ENCODE measurements at places on chromosomes 16 and 17.

- no peak for DNase-seq
Measured at GRCh38 chr17:1074886-1075605, 78.1 kb downstream of the TIMM22 start.

- DNase-seq: no peak
Measured at GRCh38 chr16:69890892-69891282, 60.2 kb upstream of the CLEC18A start.

DNA sequence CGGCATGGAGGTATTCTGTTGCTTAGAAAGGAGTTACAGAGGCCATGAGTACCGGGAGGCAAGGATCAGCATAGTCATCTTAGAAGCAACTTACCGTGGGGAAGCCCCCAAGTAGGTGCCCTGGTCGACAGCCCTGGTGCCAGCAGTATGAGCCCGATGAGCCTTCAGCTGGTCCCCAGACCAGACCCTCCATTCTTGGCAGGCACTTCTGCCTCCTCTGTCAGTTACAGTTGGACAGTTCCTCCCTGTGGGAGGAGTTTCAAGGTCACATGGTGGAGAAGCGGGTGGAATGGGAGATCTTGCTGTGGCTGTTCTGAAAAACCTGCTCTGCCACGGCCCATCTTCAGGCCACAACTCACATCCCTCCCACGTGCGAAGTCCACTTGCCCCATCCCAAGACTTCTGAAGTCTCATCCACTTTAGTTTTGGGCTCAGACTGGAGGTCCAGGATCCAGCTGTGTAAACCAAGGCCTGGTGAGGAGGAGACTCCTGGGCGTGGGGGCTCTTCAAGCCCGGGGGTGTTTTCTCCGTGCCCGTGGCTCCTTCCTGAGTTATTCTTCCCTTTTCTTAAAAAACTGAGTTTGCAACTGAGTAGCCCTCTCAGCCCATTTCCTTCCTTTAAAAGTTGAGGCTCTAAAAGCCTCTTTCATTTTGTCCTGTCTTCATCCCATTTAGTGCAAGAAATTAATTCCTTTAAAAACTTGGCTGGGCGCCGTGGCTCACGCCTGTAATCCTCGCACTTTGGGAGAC, 133.5 kb downstream of the SEC14L1 start:
- no peak for DNase-seq

- DNase-seq: no peak
Measured at GRCh38 chr16:81676066-81676882, 102.8 kb upstream of the PLCG2 start.

DNA sequence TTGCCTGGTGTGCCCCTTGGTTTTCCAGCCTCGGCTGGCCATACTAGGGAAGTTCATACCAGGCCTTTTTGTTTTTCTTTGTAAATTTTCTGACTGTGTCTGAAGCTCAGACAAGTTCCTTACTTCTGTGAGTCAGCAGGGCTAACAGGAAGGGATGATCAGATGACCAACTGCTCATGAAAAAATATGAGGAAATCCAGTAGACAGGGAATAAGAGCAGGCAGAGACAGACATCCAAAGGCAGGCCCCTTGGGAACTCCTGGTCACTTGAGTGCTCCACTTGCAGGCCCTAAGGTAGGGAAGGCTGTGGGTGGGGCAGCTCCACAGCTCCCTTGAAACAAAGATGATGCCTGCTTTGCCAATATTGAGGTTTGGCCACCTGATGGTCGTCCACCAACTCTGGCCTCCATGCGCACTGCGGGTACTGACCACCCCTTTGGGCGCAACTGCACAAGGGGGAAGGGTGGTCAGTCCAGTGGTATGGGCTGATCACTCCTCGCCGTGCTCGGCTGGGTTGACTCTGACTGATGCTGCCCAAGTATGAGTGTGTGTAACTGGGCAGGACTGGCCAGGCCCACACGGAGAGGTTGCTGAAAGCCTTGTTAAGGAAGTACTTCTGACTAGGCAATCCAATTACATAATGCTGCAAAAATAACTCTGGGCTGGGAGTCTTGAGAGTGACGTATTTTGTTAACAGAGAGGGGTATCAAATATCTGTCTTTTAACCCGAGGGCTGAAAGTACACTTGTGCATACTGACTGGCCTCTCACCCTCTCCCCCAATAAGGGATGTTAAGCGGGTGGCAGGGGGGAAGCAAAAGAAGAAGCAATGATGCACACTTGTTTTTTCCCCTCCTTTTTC, 20.8 kb upstream of the ZFHX3 start:
- DNase-seq: no peak

DNA sequence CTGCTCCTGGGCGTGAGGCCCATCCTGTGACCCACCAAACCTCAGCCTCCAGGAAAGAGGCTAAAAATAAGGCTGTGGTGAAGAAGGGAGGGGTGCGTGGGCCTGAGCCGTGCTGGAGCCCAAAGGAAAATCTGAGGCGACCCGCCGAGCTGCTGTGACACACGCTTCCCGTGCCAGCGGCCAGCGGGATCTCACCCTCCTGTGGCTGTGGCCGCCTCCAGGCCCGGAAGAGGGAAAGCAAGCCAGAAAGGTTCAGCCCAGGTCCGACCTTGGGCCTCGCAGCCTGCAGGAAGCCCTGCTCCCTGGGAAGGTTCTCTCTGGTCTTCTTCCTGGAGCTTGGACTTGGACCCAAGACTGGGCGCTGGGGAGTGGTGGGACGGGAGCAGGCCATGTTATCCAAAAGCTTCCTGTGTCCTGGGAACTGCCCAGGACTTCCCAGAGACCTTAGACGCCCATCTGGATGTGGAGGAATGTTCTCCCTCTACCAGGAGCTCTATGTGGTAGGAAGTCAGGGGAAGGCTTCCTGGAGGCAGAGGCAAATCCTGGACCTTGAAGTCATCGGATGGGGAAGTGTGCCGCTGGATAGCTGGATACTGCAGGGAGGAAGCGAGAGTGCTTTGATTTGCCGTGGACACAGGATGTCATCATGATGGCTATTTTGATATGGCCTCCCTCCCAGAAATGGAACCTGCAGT, 11.4 kb downstream of the SPNS2 start:
- no peak for DNase-seq

DNA sequence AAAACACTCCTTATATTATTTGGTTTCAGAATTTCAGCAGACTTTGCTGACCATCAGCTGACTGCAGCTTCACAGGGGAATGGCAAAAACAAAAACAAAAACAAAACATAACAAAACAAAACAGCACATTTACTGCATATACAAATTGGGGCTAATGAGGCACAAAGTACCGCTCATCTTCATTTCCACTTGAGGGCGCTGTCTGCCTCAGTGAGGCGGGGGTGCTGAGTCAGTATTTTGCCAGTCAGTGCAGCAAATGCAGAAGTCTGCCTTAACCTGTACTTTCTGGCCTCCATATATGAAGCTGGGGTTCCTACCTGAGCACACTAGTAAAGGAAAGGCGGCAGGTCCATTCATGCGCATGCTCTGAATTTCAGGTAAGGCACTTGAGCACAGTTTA, 13.5 kb upstream of the DYNLRB2 start:
- DNase-seq: no peak

GRCh38 chr16:84879569-84880487, 60.0 kb downstream of the CRISPLD2 start:
- no peak for DNase-seq

- no peak for DNase-seq
Measured at GRCh38 chr16:87358696-87359095, 24.9 kb downstream of the FBXO31 start.

- DNase-seq: no peak
Measured at GRCh38 chr17:76017481-76018339, 9.4 kb downstream of the EVPL start.

GRCh38 chr17:61492759-61493526, 40.7 kb downstream of the TBX4 start:
- DNase-seq: no peak

GRCh38 chr17:30117675-30118081, 1.1 kb downstream of the NSRP1 start:
- DNase-seq: no peak

DNA sequence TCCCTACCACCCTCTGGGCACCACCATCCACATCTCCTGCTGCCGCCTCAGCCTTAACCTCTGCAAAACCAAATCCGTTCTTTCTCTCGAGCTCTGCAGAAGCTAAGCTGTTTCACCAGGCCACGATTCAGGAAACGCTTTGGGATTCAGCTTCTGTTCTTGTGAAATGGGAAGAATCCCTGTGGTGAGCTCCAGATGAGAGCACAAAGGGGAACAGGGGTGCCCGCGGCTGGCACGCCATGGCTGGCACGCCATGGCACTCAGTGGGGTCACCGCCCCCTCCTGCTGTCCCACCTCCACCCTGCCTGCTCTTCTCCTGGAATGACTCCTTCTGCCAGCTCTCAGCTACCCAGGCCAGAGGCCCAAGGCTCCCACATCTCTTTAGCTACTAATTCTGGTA, 5.7 kb downstream of the QPRT start:
- no peak for DNase-seq

DNA sequence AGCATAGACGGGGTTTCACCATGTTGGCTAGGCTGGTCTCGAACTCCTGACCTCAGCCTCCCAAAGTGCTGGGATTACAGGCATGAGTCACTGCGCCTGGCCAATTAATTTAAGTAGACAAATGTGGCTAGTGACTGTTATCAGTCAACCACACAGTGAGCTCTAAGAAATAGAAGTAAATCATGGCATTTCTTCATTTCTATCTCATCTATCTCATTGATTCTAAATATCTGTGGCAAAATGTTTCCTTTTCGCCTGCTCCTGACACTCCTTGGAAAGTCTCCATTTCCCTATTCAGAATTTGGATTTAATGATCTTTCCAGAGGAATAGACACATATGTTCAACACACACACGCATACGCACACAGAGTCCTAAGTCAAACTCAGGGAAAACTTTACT, 81.3 kb downstream of the HIC1 start:
- DNase-seq: no peak

DNA sequence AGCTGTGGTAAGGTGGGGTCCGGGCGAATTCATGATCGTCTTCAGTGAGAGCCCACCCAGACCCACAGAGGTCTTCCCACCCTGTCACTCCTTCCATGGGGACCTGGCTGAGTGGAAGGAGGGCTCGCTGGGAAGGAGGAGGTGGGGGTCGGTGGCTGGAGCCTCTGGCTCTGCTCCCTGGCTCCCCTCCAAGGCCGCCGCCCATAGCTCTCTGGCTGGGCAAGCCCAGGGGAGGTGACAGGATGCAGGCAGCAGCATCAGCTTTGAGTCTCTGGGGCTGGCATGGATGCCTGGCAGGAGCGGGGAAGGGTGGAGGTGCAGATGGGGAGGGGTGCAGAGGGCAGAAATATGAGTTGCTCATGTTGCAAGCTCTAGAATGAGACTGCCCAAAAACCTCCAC, 147.0 kb downstream of the ENGASE start:
- no peak for DNase-seq

- DNase-seq: no peak
Measured at GRCh38 chr16:21301168-21301894, 23.2 kb upstream of the CRYM start.

- DNase-seq: no peak
Measured at GRCh38 chr17:73112246-73112645, 19.8 kb upstream of the SLC39A11 start.

GRCh38 chr17:72466606-72467005, 345.8 kb downstream of the SOX9 start:
- DNase-seq: no peak

GRCh38 chr16:11452746-11453389, 107.6 kb downstream of the RMI2 start:
- no peak for DNase-seq

DNA sequence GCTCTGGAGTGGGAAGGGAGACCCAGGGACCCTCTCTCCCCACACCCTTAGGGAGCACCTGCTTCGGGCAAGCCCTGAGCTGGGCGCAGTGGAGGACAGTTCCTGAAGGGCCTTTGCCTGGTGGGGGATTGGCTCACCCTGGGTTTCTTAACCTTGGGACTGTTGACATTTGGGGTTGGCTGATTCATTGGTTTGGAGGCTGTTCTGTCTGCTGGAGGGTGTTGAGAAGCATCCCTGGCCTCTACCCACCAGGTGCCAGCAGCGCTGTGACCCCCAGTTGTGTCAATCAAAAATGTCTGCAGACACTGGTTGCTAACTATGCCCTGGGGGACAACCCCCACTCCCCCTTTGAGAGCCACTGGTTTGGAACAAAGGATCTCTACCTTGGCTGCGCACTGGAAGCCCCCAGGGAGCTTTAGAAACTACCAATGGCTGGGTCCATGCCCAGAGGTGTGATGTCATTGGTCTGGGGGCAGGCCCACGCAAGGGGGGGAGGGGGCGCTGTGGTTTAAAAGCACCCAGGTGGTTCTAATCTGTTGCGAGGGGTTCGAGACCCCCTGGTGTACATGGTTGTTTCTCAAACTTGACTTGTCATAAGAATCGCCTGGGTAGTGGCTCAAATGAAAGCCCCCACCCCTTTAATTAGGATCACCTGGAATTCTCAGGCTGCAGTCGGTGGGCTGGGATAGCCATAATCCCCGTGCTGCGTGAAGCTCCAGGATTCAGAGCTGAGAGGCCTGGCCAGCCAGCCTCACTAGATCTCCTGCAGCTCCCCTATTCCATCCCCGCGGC, 151.9 kb upstream of the GSE1 start:
- no peak for DNase-seq

DNA sequence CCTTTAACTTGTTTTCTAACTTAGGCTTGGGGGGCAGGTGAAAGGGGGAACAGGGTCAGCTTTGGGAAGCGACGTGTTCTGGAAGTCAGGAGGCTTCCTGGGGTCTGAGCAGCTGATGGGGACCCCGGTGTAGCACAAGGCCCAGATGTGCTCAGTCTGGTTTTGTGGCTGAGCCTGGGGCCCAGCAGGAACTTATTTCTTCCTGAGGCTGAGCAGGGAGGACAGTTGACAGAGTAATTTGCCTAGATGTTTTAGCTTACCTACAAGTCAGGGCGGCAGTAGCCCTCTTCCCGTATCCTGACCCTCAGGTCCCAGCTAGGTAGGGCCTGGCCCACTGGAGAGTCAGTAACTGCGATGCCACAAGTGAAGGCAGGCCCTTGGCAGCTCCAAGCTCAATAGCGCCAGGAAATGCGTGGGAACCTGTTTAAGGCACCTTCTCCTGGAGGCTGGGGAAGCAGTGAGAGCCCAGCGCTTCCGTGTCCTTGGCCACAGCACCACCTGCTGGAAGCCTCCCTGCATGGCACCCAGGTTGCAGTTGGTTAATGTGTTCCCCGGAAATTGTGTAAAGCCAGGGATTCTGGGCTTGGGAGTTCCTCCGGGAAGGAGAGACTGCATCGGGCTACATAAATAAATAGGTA, 5.2 kb downstream of the CCR7 start:
- DNase-seq: peak; percentile 77

GRCh38 chr17:17028878-17029535, 13.2 kb upstream of the MPRIP start:
- no peak for DNase-seq

- no peak for DNase-seq
Measured at GRCh38 chr16:70614208-70614951, 32.0 kb upstream of the IL34 start.

- DNase-seq: no peak
Measured at GRCh38 chr17:61235827-61236197, 163.8 kb upstream of the TBX2 start.

- DNase-seq: no peak
Measured at GRCh38 chr17:7710301-7710700, 5.3 kb downstream of the EFNB3 start.
